ENCODE measurements at places on chromosomes 16 and 17.

DNA sequence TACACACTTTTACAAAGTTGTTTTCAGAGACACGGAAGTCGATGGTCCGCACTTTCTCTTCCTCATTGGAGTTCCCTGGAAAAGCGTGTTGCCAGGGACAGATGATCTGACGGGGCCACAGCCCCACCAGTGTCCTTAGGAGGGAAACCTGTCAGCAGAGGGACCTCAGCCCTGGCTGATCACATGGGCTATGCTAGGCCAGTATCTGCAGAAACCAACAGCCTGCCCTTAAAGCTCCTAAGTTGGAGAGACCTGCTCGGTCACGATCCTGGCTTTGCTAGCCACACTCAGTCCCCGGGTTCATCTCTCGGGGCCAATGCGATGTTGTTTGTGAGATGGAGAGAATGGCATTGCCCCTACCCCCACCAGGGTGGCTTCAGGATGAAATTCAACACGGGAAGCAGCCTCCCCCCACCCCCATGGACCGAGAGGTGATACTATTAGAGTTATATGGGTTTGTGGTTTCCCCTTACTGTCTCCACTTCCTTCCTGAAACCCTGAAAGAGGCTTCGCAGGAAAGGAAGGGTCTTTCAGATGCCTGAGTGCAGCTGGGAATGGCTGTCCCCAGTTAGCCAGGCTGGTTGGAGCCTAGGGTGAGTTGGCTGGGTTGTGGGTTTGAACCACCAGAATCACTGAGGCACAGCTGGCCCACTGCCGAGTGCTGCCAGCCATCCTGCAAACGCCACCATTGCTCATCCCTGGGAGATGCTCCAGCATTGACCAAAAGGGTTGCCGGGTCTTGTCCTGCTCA is 16.6 kb downstream of the RMI2 start:
- DNase-seq = no peak

DNA sequence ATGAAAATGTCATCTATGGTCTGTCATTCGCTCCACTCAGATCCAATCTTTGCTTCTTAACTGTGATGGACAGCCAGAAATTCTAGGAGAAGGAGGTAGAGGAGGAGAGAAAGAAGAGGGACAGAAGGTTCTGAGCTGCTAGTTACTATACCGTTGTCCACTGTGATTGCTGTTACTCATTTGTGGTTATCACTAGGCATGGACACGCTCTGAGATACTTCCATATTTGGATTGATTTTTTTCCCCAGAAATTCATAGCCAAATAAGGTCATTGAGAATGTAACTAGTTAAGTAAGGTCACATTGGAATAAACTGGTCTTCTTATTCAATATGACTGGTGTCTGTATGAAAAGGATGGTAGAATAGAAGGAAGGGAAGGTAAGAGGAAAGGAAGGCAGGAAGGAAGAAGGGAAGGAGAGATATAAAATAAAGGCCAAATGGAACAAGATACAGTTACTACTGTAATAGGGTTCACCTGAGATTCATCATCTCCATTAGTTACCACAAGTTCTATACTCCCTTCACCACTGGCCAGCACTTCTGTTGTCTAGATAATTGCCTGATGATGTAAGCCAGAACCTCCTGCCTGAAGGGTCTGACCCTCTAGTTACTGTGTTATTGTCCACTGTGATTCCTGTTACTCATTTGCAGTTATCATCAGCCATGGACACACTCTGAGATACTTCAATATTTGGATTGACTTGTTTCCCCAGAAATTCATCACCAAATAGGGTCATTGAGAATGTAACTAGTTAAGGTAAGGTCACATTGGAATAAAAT is 2.9 kb downstream of the KRTAP9-7 start:
- no peak for DNase-seq

- no peak for DNase-seq
Observed at GRCh38 chr16:57514791-57515600, 21.4 kb downstream of the CCDC102A start.

DNA sequence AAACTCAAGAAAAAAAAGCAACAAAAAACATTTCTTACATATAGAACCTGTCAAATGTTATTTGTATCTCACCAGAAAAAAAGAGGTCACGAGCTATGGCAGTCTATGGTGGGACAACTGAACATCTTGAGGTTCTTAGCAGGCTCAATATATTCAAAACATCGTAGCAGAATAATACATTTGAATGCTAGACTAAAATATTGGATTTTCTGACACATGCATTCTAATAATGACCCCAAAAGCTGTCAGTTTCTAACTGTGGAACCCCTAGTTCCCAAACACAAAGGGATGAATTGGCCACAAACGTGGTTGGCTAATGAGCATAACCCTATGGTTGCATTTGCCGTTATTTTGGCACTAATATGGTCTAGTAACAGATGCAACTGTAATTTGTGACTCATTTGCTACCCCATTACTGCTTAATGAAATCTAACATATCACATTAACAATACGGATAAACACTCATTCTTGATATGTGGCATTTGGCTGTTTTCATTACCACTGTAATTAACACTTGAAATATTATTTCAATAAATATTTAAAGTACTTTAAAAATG is 81.2 kb downstream of the TOX3 start:
- DNase-seq = no peak

Measured in substantia nigra (tissue), 51 donors.